8988T (cell line): ENCODE measurements at places on chromosomes 6 and 20.
A peak's percentile ranks its signal among the peaks of the same experiment; 100 is the strongest.

GRCh38 chr6:35161776-35162607 lies 20.9 kb upstream of the TCP11 start:
- no peak for DNase-seq

- no peak for DNase-seq
Observed at GRCh38 chr6:95785785-95786184, 208.4 kb downstream of the MANEA start.

- no peak for DNase-seq
Observed at GRCh38 chr20:41818369-41818768, 200.2 kb upstream of the CHD6 start.

DNA sequence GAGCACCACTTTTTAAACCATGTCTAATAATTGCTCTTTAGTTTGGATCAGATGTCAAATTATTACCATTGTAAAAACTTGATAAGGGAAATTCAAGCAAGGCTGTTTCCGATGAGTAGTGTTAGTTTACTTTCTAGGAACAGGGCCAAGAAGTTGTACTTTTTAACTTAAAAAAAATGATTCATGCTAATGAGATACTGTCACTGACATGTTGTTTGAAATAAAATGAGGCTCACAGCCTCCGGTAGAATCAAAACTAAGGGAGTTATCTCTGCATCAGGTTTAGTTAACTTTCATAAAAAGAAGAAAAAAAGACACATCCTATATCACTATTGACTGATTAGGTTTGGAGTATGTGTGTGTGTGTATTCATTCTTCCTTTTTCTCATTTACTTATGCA lies 55.2 kb upstream of the SUPT3H start:
- no peak for DNase-seq

- no peak for DNase-seq
Observed at GRCh38 chr6:89494131-89494793, 61.3 kb downstream of the ANKRD6 start.

GRCh38 chr6:127319686-127320085 lies 23.7 kb downstream of the ECHDC1 start:
- no peak for DNase-seq

DNA sequence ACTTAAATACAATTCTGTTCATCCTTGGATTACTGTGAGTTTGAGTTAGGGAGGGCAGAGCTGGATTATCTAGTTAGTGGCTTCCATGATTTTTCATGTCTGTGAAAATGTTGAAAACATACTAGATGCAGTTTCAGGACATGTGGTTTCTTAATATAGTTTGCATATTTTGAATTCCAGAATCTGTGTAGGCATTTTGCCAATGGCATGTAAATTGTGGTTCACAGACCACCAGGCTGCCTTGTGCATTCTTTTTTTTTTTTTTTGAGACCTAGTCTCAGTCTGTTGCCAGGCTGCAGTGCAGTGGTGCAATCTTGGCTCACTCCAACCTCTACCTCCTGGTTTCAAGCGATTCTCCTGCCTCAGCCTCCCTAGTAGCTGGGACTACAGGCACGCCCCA lies 42.8 kb downstream of the CDC5L start:
- DNase-seq = no peak

- no peak for DNase-seq
Observed at GRCh38 chr6:35809809-35810208, 4.7 kb downstream of the LHFPL5 start.

GRCh38 chr6:8858854-8859331 lies 423.5 kb upstream of the SLC35B3 start:
- no peak for DNase-seq

DNA sequence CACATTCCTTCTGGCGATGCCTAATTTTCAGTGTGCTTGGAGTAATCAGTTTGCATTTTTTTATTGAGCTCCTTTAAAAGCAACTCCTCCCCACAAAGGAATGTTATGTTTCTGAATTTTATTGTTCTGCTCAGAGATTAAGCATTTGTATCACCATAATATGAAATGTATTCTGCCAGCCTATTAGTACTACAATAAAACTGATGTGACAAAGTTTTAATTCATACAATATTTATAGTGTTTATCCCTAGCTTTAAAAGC lies 236.9 kb upstream of the ASCC3 start:
- no peak for DNase-seq

- no peak for DNase-seq
Observed at GRCh38 chr20:63826753-63827152, 4.3 kb downstream of the ZBTB46 start.

DNA sequence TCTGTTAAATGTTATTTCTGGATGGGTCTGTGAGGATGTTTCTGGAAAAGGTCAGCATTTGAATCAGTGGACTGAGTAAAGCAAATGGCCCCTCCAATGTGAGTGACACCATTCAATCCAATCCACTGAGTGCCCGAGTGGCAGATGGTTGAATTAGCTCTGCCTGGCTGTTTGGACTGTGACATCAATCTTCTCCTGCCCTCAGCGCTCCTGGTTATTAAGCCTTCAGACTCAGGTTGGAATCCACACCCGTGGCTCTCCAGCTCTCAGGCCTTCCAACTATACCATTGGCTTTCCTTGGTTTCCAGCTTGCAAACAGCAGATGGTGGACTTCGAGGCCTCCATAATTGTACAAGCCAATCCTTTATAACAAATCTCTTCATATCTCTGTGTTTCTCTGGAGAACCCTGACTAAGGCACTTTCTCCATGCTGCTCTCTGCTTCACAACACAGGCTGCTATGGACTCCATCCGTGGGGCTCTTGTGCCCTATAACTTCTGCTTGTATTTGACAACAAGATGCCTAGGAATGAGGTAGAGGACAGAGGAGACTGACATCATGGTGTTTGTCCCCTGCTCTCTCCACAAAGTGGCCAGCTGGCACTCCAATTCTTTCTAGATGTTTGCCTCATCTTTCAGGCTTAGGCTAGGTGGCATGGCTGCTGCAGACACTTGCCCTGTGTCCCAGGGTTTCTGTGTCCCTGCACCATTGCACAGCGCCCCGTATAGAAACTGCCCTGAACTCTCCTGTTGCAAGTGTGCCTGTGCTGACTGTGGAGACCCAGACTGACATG lies 4.8 kb upstream of the CSTL1 start:
- no peak for DNase-seq

GRCh38 chr20:60297649-60298048 lies 339.4 kb downstream of the CDH26 start:
- DNase-seq = no peak

DNA sequence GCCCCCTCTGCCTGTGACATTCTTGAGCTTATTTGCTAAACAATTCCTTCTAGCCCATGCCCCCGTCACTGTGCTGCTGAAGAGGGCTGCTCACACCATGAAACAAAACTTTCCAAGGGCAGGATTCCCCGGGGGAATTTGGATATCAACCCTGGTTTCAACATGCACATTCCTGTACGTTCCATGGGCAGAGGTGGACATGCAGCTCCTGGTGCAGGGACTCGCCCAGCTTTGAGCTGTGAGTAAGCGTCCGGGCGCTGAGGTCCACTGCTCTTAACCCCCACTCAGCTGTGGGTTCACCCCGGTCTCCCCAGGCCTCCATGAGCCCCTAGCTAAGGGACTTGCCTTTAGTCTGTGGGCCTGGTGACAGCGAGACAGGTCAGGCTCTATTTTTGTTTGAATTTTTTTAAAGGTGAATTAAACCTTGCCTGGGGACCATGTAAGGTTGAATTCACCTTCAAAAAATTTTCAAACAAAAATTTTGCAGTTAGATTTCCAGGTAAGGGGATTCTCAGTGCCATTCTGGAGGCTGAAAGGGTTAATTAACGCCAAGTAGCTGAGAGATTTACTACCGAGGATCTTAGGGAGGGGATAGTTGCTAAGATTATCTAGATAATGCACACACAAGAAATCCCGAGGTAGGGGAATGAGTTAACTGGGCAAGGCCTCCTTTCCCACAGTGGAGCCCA lies 70.3 kb upstream of the SLC22A23 start:
- DNase-seq = no peak

DNA sequence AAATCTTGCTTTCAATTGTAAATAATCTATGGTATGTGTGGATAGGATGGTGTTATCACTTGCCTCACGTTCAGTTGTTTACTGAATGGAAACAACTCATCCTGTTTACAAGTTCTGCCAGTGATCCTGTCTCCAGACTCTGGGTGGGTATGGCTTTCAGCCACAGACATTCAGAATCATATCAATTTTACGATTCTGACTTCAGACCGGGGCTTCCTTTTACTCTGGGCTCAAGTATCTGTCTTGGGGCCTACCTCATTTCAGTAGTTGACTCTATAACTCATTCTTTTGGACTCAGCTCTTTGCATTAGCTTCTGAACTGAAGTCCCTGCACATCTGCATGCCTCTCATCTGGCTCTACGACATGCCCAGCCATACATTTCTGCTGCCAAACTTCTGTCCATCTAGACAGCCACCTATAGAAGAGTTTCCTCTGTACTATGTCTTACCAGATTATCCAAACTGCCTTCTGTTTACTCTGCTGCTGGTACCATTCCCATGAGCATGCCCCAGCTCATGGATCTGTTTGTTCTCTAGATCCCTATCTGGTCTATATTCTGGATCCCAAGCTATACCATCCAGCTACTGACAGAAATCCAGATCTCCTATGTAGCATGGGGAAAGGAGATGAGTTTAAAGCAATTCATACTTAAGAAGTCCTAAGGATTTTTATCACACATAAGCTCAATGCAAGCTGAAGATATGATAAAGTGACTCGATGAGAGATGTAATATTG lies 34.3 kb downstream of the FYN start:
- DNase-seq = no peak

DNA sequence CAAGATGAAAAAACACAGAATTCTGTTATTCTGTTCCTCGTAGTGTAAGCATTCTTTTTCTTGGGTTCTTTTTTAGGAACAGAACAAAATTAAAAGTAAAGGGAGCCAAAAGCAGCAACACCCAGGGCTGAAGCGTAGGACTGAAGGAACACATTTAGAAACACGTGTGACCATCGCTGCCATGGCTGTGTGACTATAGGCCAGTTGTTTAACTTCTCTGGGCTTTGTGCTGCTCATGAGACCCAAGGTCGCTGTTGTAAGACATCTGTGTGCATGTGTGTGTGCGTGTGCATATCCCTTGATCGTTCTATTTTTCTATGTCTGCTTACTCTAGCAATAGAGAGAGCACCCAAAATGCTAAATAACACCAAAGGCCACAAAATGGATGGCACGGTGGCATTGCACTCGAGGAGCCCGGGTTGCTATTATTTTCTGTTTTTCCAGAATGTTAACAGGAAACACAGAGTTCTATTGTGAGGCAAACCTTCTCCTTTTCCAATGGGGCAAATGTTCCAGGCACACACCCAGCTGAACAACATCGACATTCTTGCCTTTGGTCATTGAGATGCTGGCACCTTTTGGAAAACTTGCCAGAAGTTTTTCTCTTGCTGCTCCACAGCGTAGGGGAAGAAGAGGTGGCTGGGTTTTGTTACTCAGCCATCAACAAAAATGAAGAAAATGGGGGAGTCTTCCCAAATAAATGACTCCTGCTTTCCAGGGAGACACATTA lies 267.8 kb upstream of the ECI2 start:
- DNase-seq = no peak

GRCh38 chr20:44911264-44911921 lies 1.5 kb downstream of the PABPC1L start:
- DNase-seq = peak; percentile 69

GRCh38 chr6:21829126-21829525 lies 235.6 kb downstream of the SOX4 start:
- DNase-seq = no peak

GRCh38 chr6:143536866-143537691 lies 25.6 kb upstream of the FUCA2 start:
- peak; percentile 37 for DNase-seq

DNA sequence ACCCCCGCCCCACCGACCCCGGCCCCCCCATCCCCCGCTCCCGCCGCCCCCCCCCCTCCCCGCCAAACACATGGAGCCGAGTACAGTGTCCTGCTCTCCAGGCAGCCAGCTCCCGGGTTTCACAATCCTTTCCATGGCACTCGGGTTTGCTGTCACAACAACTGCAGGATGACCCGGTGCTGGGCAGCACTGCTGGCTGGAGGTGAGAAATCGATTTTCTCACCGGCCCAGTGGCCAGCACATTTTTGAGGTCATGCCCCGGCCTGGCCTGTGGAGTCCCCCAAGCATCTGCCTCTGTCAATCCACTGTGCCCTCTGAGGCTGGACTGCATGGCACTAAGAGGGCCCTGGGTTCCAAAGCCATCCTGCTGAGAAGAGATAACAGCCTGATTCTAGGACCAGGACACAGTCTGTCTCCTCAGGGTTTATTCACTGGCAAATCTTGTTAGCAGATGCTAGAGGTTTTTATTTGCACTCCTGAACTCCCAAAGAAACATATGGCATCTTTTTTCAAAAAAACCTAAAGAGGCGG lies 129.5 kb downstream of the NFATC2 start:
- DNase-seq = no peak

DNA sequence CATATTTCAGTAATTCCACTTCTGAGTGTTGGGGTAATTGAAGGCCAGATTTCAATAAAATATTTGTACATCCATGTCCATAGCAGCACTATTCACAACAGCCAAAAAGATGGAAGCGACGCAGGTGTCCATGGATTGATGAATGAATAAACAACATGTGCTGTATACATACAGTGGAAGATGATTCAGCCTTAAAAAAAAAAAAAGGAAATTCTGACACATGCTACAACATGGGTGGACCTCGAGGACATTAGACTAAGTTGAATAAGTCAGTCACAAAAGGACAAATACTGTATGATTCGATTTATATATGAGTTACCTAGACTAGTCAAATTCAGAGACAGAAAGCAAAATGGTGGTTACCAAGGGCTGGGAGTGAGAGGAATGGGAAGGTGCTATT lies 57.2 kb downstream of the TRAM2 start:
- no peak for DNase-seq

GRCh38 chr20:18527836-18528235 lies 20.1 kb downstream of the SEC23B start:
- DNase-seq = no peak

- no peak for DNase-seq
Observed at GRCh38 chr6:2149361-2150006, 95.9 kb downstream of the GMDS start.

DNA sequence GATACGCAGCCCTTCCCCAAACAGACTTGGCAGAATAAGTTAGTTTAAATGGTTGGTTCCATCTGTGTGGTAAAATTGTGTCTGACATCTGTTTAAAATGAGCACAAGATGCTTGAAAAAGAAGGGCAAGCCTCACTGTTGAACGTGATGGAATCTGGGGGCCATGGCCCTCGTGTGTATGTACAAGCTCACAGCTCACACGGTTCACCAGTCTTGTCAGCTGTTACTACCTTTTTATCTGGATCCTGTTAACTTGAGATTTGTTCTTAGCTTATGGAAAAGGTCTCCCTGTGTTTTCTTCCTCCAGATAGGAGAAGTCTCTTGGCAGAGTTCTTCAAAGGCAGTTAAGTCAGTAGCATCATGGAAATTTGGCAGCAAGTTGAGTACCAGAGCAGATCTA lies 270.6 kb downstream of the KHDC1L start:
- DNase-seq = no peak

- DNase-seq = no peak
Observed at GRCh38 chr6:138092686-138093085, 14.5 kb downstream of the PERP start.
